ENCODE measurements at places on chromosomes 11 and 22.

DNA sequence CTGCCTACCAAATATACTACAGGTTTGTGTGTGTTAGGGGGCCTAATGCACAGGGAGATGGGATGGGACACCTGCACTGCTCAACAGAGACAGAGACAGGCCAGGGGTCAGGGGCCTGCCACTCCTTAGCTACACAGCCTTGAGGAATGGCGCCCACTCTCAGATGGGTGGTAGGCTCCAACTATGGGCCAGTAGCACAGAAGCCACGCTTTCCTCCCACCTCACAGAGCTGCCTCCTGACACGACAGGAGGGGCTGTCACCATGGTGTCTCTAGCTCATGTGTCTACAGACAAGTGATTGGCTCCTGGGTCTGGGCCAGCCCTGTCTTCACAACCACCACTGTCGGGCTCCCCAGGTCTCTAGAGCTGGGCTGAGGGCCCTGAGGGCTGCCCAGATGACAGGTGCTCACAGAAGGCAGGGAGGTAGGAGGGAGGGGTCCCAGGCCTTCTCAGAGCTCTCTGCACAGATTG, 81.8 kb downstream of the DGCR2 start:
- DNase-seq, result no peak

GRCh38 chr11:2818503-2818902, 67.1 kb downstream of the CDKN1C start:
- no peak for DNase-seq

DNA sequence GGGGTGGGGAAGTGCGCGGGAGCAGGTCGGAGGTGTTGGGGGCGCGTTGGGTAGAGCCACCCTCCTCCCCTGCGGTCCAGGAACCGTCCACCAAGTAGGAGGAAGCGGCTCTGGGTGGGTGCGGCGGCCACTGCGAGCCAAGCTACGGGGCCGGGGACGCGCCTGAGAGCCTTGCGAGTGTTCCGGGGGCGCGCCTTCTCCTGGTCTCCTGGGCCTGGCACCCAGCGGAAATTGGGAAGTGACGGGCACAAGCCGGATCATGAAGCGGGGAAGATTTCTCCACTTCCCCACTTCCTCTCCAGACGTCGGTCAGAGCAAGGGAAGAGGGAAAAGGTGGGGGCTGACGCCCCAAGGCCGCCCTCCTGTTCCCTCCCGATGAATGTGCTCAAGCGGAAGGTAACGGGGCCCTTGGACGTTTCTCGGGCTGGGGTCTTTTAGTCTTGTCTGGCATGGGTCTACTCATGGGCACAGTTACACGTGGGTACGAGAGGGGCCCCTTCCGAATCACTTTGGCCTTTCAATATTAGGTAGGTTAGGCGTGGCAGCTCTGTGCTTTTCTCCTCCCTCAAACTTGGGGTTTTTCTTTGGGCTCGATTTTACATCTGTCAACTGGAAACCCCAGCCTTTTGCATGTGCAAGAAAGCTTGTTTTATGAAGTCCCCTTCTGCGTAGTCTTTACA, 865 bp downstream of the RBM14 start:
- DNase-seq, result no peak

GRCh38 chr11:66118847-66119246, 48.8 kb downstream of the PACS1 start:
- no peak for DNase-seq

- no peak for DNase-seq
Measured at GRCh38 chr11:12239804-12240371, 129.5 kb downstream of the MICAL2 start.

DNA sequence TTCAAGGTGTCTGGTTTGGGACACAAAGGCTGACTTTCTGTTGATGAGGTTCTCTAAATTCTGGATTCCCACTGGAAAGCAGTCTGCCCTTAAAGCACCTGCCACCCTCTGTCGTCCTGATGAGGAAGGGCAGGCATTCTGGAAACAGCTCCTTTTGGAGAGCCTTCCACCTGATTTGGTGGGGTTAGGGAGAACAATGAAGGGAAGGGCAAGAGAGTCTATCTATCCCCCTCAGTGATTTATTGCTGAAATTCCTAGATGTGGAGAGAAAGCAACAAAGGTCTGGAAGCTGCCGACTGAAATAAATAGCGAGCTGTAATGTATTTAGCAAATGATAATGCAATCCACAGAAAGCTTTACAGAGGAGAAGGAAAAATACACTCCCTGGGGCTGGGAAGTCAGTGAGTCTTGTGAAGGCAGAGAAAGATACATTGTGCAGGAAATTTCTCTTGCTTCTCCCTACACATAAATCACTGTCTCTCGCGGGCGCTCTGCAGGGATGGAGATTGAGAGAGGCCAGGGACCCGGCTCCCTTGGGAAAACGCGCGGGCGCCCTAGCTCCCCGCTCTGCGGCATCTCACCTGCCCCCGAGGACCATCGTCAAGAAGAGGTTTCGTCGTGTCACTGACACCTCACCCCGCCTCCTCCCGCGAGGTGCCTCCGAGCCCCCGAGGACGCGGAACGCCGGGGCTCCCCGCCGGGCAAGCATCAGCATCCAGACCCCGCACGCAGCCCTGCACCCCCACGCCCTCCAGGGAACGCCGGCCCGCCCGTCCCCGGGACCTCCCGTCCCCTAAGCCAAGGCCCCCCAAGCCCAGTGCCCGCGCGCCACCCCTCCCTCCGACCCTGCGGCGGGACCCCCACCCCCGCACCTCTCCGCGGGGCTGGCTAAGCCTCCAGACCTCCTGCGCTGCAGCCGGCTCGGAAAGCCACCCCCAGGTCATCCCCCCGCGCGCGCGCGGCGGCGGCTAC, 673 bp downstream of the CDON start:
- no peak for DNase-seq

GRCh38 chr11:77771135-77771534, 49.4 kb downstream of the RSF1 start:
- DNase-seq, result no peak

DNA sequence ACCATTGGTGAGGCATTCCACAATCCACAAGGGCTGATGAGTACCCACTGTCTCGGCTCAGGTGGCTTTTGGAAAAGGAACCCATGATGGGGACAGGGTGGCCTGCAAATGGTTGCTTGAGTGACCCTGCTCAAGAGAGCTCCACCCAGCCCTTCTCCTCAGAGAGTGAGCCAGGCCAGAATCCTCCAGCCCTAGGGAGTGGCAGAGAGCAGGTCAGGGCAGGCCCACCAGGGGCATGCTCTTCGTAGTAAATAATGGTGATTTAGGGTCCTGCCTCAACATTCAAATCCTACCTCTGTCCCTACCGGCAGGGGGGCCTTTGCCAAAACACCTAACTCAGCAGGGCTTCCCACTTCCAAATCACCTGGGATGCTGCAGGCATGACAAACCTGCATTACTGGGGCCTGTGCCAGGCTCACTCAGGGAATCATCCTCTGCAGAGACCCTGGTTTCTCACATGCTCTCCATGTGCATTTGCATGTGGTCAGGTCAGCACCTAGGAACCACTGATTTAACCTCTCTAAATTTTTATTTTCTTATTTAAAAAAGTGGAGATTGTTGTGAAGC, 17.3 kb upstream of the TP53I11 start:
- DNase-seq, result no peak

GRCh38 chr22:47295226-47295901, 532.9 kb downstream of the TBC1D22A start:
- DNase-seq, result no peak

- peak; percentile 48 for DNase-seq
Measured at GRCh38 chr11:78000193-78000592, 5.7 kb upstream of the INTS4 start.
